Stimulated activated CD8-positive, alpha-beta memory T cell treated with anti-CD3 and anti-CD28 coated beads, Interleukin-15, amount 100 ng/mL, for 24 hours (primary cell): ENCODE measurements at places on chromosomes 6 and 20.

DNA sequence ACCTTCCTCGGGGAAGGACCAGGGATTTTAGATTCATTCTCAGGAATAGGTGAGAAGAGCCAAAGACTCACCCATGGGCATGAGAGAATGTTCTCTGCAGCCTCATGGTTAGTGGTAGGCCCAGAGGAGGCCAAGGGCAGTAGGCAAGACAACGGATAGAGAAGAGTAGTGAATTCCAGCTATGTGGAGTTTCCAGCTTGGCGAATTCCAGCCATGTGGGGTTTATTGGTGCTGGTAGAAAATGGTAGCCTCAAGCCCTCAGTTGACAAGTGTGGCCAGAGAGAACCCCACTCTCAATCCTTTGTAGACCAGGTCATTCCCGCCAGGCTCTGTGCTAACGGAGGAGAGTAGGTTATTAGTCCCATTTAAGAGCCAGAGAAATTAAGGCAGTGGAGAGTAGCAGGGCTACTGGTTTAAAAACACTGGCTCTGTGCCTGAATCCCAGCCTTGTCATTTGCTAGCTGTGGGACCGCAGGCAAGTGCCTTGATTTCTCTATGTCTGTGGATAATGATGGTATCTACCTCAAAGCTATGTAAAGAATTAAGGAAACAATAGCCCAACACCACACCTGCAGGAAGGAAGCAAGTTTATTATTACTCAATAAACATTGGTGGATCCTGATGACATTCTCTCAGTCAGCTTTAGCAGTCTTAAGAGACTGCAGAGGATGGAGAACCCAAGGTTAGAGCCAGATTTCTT, 2.0 kb upstream of the SLC9A8 start:
- DNase-seq, result no peak

DNA sequence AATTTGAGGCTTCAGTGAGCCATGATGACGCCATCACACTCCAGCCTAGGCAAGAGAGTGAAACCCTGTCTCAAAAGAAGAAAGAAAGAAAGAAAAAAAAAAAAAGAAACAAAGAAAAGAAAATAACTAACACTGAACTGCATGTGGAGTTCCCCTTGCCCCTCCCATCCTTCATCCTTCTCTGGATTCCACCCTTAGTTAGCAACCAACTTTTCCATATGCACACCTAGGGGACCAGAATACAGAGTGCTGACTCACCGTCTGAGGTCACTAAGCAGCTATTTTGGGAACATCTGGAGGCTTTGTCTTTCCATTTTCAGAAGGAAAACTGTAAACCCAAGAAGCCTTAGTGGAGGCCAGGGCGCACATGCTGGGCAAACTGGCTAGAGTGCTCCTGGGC, 257.4 kb downstream of the MAFB start:
- DNase-seq, result no peak

GRCh38 chr6:107741191-107741680, 82.9 kb downstream of the SCML4 start:
- DNase-seq, result no peak

- no peak for DNase-seq
These were observed 35.3 kb downstream of the DLL1 start for GRCh38 chr6:170255426-170256125.

DNA sequence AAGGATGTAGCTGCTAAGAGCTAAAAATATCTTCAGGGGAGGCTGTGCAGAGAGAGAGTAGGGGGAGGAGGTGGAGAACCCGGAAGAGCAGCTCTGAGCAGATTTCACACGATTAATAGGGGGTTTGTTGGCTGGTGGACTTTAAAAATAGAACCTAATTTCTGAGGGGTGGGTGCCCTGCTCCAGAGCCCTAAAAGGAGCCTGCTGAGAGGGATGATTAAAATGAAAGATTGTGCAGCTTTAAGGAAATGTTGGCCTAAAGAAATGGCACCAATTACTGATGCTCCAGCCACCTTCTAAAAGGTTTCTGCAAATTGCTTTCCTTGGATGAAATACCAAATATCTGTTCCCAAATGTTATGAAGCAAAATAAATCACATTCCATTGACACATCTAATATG, 202.8 kb upstream of the BTBD3 start:
- DNase-seq, result no peak

- no peak for DNase-seq
These were observed 384.5 kb upstream of the HSF2 start for GRCh38 chr6:122014961-122015360.

DNA sequence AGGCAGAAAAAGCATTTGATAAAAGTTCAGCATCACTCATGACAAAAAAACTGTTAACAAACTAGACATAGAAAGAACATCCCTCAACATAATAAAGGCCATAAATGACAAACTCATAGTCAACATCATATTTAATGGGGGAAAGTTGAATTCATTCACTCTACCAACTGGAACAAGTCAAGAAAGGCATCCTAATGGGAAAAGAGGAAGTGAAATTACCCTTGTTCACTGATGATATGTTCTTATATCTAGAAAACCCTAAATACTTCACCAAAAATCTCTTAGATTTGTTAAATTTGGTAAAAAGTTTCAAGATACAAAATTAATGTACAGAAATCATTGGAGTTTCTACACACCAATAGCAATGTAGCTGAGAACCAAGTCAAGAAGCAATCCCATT, 48.9 kb downstream of the GGTLC1 start:
- no peak for DNase-seq

GRCh38 chr20:21180248-21180647, 54.4 kb downstream of the KIZ start:
- DNase-seq, result no peak

DNA sequence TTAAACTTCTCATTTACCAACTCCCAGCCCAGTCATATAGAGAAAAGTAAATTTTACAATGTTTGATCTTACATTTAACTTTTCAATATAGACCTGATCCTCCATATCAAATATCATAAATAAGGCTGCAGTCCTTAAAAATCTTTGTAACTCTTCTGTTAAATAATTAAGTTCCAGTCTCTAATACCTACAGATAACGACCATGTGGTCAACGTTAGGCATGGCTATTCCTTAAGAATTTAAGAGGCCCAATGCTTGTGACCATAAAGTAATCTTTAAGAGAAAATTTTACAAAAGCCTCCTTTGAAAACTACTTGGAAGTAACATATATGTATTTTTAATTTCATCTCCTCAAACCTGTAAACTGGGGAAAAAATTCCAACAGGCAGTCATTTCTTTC, 1.6 kb downstream of the FBXO5 start:
- DNase-seq, result no peak

DNA sequence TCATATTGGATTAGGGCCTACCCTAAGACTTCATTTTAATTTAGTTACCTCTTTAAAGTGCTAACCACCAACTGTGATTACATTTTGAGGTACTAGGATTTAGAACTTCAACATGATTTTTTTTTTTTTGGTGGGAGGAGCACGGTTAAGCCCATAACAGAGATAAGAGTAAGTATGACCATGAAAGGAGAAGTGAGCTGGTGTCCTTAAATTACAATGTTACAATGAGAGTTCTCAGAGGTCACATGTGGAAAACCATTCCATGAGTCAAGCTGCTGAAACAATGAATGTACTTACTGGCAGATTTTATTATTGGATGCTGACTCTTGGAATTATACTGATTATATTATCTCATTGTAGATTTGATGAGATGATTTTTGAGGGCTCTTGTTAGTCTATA, 779.3 kb upstream of the CITED2 start:
- DNase-seq, result no peak

DNA sequence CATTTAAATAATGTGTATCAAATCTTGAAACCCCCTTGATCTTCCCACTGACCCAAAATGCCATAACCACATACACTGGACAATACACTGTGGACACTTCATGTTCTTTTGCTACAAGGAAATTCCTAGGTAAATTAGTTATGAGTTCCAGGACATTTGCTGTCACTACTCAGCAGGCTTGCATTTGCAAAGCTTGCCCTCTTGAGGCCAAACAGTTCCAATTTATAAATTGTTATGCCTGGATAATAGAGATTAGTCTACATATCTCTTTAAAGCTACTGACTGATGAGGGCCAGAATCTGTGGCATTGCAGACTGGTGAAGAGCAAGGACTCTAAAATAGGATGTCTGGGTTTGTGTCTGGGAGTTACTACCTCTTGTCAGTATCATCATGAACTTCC, 17.4 kb upstream of the RAB32 start:
- DNase-seq, result no peak

- no peak for DNase-seq
These were observed 16.2 kb downstream of the GABRR2 start for GRCh38 chr6:89298680-89299465.
